HT1080 (cell line): ENCODE measurements at places on chromosomes 2 and 18. TPM values are rescaled to one million over a fixed set of nuclear protein-coding genes. Genes with fewer than 3 reads are reported as not detected.

DNA sequence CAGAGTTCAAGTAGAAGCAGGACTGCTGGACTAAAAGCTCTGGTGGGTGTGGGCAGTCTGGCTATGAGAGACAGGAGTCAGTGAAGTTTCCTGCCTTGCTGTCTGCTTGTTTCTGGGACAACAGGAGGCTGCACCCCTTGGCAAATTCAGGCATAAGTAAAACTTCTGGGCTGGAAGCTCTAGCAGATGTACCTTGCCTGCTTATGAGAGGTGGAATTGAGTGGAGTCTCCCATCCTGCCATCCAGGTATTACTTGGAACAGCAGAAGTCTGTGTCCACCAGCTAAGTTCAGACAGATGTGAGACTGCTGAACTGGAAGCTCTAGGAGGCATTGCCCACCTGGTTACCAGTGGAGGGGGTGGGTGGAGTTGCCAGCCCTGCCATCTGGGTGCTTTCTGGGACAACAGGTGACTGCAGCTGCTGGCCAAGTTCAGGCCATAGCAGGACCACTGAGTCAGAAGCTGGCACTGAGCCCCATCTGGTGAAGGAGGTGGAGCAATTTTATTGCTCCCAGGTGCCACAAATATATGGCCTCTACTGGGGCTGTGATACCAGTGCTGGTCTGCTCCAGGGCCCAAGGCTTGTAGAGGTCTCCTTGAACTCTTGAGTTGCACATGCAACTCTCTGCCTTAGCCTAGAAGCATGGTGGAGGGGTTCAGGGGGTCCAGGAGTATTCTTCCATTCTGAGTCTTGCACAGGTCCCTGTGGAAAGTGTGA is 199.4 kb upstream of the FN1 start:
- DNase-seq = no peak

- DNase-seq = peak; percentile 49
Observed at GRCh38 chr2:2646433-2647051, 315.5 kb upstream of the MYT1L start.

- DNase-seq = no peak
Observed at GRCh38 chr2:205568620-205569019, 113.7 kb upstream of the NRP2 start.

- no peak for DNase-seq
Observed at GRCh38 chr2:145413261-145414030, 893.5 kb upstream of the ZEB2 start.

GRCh38 chr18:74331404-74331803 is 15.8 kb downstream of the C18orf63 start:
- DNase-seq = peak; percentile 64

- peak; percentile 89 for DNase-seq
Observed at GRCh38 chr2:219142329-219142728, 18.3 kb downstream of the NHEJ1 start.

The IGFBP2 gene
- total RNA-seq = 5.2 and 5.3 TPM in 2 replicates

The FLACC1 gene
- 0.53 and 1.9 TPM in 2 replicates for total RNA-seq

The GCG gene
- 0.16 TPM in 1 of 2 replicates, not detected in the other for total RNA-seq
